ENCODE measurements at places on chromosomes 13 and 19.

GRCh38 chr13:109918179-109918711, 131.9 kb upstream of the IRS2 start:
- DNase-seq = no peak

DNA sequence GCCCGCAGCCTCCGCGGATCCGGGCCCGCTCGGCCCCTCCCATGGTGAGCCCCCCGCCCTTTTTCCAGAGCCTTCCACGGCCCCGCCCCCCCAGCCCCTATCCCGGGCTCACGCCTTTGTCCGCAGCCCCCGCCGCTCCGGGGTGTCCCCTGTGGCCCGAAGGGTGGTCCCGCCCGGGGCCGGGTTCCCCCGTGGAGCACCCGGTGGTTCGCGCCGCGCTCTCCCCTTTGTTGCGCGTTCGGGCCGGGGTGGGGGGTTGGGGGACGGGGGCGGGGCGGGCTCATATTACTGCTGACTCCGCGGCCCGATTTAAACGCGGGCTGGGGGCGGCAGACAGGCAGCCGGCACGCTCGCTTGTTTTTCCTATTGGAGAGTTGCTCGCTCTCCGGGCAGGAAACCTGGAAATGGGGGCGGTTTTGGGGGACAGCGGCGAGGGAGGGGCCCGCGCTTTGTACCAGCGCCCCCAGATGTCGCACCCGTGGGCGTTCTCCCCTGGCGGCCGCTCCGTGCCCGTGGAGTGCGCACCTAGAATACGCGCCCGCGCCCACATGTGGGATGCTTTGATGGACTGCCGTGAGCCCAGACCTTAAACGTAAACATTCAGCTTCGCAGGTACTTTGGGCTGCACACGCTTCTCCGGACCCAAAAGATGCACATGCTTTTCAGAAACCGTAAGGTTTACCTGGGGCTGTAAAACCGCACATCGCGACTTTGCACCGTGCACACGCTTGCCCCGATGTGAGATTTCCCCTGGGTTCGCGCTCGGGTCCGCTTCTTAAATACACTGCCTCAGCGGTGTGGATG, 699 bp downstream of the PTOV1 start:
- DNase-seq = no peak

DNA sequence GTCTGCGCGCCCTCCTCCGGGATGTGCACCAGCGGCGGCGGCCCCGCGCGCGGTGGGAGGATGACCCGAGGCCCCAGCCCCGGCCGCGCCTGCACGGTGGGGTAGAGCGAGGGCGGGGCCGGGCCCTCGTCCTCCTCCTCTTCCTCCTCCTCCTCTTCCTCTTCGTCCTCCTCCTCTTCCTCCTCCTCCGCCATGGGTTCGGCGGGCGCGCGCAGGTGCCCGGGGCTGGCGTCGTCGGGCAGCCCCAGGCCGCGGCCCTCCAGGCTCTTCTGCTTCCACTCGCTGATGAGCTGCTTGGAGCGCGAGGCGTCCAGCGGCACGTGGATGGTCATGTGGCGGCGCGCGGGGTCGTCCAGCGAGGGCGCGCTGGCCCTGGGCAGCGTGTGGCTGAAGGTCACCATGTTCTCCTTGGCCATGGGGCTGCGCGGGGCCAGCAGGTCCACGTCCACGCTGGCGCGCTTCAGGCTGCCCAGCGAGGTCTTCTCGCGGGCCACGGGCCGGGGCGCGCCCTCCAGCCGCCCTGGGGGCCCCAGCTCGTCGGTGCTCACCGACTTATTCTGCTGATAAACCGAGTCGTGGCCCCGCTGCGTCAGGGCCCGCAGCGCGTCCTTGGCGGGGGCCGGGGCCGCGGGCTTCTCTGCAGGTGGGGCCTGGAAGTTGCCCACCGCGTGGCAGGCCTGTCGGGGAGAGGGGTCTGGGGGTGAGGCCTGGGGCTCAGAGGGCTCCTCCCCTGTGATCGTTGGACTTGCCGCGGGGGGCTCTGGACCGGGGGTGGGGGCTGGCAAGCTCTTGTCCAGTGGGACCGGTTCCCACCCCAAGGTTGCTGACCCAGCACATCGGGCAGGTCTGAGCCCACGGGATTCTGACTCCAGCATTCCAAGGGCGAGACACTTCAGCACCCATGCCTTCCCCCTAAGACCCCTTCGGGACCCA, 8.3 kb downstream of the PLPPR3 start:
- DNase-seq = no peak

GRCh38 chr13:78686461-78686860, 27.5 kb upstream of the OBI1 start:
- DNase-seq = no peak

Measured in NCI-H1105 (cell line).